ENCODE measurements at places on chromosomes 12 and 14. TPM values are rescaled to one million over a fixed set of nuclear protein-coding genes. Genes with fewer than 3 reads are reported as not detected.

GRCh38 chr14:91918186-91918883 is 29.2 kb downstream of the FBLN5 start:
- no peak for DNase-seq

GRCh38 chr14:102776761-102777710 is at the start of gene TRAF3:
Gene TRAF3 (plus strand): TSS chr14:102777449. CDS start chr14:102870202, 92,753 bp downstream.
- peak; percentile 87 for DNase-seq

GRCh38 chr12:116202940-116203339 is 74.6 kb downstream of the MED13L start:
- DNase-seq: no peak

DNA sequence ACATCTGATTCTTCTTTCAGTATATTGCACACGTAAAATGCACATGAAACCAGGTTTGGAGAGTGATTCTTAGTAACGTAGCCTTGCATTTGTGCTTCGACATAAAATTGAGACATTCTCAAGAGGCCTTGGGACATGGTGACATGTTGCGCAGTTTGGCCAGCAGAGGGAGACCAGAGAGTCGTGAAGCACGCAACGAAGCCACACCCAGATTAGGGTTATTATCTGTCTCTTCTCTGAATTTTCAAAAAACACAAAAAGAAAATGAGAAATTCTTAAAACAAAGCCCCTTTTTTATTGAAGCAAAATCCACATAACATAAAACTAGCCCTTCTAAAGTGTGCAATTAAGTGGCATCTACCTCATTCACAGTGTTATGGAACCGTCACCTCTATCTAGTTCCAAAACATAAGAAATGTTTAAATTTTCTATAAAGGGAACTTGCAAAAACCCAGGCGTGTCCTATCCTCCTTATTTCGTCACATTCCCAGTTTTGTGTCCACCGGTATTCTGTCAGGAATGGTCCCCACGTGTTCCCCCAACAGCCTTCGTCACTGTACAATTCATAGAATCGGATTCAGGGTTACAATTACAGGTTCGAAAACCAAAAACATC is 108.8 kb upstream of the ATF7IP start:
- peak; percentile 93 for DNase-seq

The BICDL1 gene
- 134 TPM for total RNA-seq

- DNase-seq: no peak
These were observed 340.2 kb downstream of the CACNA1C start for GRCh38 chr12:2393016-2393415.

- DNase-seq: no peak
These were observed 35.5 kb upstream of the UNC79 start for GRCh38 chr14:93395231-93395630.

DNA sequence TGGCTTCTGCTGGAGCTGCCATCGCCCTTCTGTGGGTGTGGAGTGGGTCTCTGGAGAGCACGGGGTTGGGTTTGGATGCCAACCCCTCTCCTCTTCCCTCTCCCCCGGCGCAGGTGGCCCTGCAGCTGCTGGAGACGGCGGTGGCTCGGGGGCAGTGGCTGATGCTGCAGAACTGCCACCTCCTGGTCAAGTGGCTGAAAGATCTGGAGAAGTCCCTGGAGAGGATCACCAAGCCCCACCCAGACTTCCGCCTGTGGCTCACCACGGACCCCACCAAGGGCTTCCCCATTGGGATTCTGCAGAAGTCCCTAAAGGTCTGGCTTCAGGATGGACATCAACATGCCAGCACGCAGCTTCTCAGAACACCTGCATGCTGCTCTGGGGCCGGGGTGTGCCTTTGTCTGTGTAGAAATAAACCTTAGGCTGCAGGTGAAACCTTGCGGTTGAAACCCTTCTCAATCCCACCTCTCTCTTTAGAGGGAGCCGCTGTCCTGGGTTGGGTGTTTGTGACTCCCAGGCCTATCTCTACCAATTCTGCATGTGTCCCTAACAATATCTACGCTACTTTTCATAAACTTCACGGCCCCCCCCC is 44.3 kb downstream of the CCDC92 start:
- DNase-seq: no peak

The TSPAN11 gene
- not detected for total RNA-seq

GRCh38 chr14:44873536-44873935 is 88.2 kb downstream of the KLHL28 start:
- DNase-seq: no peak

The AHNAK2 gene
- total RNA-seq: not detected

DNA sequence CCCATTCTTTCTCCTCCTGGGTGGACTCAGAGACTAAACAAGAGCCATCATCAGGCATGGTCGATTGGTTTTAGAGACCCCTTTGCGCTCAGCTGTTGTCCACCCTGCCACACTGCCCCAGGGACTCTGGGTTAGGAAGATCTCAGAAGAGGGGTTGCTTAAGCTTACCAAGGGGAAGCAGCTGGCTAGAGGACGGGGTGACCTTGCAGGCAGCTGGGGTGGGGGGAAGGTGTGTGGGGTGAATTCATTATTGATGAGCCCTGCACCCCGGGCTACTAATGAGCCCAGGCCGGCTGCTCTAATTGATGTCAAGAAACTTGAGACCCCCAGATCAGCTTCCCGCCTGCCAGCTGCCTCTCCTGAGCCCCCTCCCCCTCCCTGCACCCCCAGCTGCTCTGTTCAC is 8.7 kb upstream of the ZNF385A start:
- DNase-seq: no peak

GRCh38 chr12:55515696-55516095 is 23.5 kb downstream of the OR6C68 start:
- no peak for DNase-seq

DNA sequence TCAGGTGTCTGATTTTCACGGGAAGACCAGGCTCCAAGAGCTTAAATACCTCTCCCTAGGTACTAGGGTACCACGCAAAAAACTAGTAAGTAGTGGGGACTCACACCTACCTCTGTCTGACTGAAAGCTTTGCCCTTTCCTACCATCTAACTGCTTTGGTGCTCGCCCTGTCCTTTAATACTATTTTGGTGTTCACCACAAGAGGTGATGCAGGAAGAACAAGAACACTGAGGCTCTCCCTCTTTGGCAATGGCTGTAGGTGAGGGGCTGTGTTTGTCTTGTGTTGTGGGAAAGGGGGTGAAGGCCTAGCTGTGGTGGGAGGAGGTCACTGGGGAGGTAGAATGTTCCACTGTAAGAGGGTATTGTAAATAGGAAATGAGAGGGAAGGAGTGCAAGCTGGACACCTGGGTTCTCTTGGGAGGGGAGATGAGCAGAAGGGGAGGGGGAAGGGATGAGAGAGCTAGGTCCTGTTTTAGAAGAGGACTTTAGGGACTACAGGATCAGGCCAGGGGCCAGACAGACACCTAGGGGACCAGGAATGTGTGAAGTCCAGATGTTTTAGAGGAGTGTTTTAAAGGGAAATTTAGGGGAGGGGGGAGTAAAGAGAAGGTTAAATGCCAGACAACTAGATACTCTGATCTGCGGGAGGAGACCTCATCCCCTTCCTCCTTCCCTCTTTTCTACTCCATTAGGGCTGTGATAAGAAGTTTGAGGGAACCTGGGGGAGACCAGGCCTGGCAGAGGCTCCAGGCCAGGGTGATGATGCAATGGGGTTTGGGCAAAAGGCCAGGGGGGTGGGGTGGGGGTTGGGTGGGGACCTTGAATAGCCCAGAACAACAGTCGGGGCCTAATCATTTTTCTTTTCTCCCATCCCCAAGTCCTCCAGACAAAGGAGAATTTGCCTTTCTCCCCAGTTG is 2.1 kb downstream of the ITGA5 start:
- peak; percentile 34 for DNase-seq

- no peak for DNase-seq
These were observed 27.0 kb downstream of the CCDC85C start for GRCh38 chr14:99576761-99577705.

- DNase-seq: no peak
These were observed 448.2 kb upstream of the TBX3 start for GRCh38 chr12:115132145-115132544.

DNA sequence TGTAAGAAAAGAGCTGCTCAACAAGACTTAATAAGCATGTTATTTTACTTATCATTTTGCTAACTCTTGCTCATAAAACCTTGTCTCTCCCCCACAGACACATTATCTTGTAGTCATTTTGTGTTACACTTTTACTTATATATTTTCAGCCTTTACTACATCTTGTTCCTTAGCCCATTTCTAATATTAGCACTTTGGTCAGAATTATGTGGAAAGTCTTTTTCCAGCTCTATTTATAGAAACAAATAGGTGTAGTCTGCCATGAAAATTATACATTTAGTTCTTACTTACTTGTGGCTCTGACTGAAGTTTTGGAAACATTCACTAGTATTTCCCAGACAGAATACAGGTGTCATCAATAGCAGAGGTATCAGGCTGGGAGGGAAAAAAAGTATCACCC is 76.1 kb downstream of the TMEM116 start:
- DNase-seq: no peak

The ADAM21 gene
- total RNA-seq: not detected

The SVOP gene
- total RNA-seq: not detected

DNA sequence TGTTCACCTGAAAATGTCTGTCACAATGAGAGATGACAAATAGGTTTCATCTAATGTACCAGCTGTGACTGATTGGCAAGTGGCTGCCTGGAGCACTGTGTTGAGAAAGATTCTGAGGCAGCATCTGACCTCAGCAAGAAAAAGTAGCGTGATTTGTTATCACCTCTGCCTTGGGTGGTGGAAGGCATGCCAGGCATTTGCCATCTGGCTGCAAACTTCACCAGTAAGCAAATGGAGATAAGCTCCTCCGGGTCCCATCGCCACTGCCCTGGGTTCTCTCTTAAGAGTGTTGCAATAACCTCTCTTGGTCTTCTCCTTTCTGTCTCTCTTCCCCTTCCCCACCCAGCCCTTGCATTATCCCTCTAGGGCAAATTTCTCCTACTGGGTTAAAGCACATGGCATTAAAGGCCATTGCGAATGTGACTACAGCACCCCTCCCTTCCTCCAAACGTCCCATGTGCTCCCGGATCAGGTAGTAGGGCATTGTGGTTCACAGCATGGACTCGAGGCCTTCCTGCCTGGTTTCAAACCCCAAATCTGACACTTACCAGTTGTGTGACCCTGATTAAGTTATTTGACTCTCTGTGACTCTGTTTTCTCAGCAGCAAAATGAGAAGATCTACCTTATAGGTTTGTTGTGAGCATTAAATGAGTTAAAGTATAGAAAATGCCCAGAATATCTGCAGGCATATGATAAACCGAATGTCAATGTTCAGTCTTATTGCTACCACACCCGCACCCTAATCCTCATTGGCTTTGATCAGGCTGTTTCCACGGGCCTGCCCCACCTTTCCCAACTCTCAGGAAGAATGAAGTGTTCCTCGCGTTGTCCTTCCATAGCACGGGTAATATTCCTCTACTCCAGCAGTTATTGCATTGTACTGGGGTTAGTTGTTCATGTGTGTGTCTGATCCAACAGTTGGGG is 8.2 kb upstream of the LGALS3 start:
- DNase-seq: no peak

DNA sequence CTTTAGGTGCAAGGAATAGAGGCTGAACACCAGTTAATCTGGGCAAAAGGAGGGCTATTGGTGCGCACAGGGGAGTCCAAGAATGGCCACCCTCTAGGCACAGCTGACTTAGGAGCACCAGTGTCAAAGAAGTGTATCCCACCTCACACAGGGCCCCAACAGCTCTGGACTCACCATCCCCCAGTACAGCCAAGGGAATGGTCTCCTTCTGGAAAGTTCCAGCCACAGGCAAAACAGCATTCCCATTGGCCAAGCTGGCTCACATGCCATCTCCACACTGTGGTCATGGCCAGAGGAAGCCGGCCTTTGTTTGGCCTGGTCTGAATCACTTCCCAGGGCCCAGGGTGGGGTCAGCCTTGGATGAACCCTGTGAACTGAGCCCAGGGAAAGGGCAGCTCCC is 120.1 kb downstream of the DICER1 start:
- no peak for DNase-seq

GRCh38 chr12:75819512-75819911 is 212.1 kb downstream of the PHLDA1 start:
- DNase-seq: no peak

GRCh38 chr12:58323676-58324075 is 382.3 kb downstream of the ATP23 start:
- DNase-seq: no peak
